ENCODE measurements at places on chromosomes 12 and 14. TPM values are rescaled to one million over a fixed set of nuclear protein-coding genes. Genes with fewer than 3 reads are reported as not detected.

DNA sequence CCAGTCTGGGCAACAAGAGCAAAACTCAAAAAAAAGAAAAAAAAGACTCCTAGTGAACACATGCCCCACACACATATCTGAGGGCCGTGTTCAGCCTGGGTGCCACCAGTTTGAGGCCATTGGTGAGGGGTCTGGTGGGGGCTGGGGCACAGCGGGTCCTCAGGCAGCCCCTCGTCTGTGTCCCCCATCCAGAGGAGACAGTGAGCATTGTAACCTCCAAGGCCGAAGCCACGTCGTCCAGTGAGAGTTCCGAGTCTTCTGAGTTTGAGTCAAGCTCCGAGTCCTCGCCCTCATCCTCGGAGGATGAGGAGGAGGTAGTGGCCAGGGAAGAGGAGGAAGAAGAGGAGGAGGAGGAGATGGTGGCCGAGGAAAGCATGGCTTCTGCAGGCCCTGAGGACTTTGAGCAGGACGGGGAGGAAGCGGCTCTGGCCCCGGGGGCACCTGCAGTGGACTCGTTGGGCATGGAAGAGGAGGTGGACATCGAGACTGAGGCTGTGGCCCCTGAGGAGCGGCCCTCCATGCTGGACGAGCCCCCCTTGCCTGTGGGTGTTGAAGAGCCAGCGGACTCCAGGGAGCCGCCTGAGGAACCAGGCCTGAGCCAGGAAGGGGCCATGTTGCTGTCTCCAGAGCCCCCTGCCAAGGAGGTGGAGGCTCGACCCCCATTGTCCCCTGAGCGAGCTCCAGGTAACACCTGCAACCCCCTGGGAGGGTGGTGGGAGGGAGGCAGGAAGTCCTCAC lies 15.6 kb downstream of the SETD1B start:
- no peak for DNase-seq

GRCh38 chr12:43964961-43965360 lies 129.1 kb downstream of the TMEM117 start:
- no peak for DNase-seq

Gene RNF212B
- not detected for total RNA-seq

Gene DNAJC22
- total RNA-seq = not detected

Gene TMEM233
- total RNA-seq = 0.53 TPM
